Right atrium auricular region (tissue), 2 donors: ENCODE measurements at places on chromosomes 16 and 17. TPM values are rescaled to one million over a fixed set of nuclear protein-coding genes. Genes with fewer than 3 reads are reported as not detected.

Gene GAS2L2
- total RNA-seq = not detected

Gene MXRA7
- total RNA-seq = 644 TPM

DNA sequence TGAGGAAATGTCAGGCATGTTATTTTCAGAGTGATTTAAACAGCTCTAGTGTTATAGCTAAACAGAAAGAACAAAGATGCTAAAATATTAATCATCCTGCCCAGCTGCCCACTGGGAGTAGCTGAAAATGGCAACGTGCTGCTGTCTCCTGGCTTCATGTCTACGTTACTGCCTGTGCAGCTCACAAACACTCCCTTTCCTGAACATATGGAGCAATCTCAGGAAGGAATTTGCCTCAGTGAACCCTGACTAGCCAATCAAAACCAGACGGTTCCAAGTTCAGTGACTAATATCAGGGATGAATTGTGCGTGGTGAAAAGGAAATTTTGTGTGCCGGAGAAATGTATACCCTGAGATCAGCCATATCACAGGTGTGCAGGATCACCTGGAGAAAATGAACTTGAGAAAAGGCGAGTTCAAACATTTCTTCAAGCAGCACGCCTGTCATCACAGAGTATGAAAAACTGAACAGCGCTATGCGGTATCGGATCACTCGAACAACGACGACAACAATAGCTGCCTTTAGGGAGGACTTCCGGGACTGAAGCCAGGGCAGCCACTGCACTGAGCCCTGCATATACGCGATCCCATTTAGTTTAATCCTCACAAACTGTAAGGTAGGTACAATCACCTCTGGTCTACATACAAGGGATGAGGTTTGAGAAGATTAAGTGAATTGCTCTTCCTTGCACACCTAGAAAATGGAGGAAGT, 110.3 kb downstream of the STX8 start:
- H3K27ac ChIP-seq = no peak overlapping the region
- no peak overlapping the region for H3K4me3 ChIP-seq
- no peaks in the 10 kb centered on the region for H3K4me1 ChIP-seq
- H3K27me3 ChIP-seq = no peaks in the 10 kb centered on the region
- no peaks in the 10 kb centered on the region for H3K36me3 ChIP-seq

- DNase-seq = no peak
- no peak overlapping the region for H3K4me3 ChIP-seq
- H3K4me1 ChIP-seq = peaks cover 12% of the 10 kb centered on the region
- peaks cover 100% of the 10 kb centered on the region for H3K36me3 ChIP-seq
- H3K27ac ChIP-seq = no peak overlapping the region
These were observed 17.3 kb upstream of the TBKBP1 start for GRCh38 chr17:47676510-47677165.
